ENCODE measurements at places on chromosomes 16 and 17.

DNA sequence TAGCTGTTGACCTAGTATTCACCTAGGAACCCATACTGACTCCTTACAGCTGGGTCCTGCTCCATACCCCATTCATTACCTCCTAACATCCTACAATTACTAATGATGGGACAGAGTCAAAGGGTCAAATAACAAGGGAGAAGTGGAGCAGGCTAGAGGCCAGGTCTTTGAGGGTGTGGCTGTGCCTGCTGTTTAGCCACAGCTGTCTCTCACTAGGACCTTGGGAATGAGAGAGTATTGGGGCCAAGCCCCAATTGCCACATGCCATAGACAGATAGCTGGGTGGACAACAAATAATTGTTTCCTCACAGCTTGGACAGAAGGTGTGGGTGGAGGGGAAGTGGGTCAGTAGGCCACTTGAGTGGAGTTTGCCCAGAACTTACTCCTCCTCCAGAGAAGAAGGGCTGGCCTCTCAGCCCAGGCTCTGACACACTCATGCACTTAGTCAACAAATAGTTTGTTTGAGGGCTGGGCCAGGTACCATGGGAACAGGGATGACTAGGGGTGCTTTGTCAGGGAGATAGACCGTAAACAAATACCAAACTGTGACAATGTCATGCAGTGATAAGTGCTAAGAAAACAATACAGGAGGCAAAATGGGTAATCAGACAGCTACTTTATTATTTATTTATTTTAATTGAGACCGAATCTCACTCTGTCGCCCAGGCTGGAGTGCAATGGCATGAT is 10.2 kb upstream of the CENPT start:
- DNase-seq = peak; percentile 85

GRCh38 chr17:65430209-65430833 is 131.1 kb downstream of the AXIN2 start:
- no peak for DNase-seq

DNA sequence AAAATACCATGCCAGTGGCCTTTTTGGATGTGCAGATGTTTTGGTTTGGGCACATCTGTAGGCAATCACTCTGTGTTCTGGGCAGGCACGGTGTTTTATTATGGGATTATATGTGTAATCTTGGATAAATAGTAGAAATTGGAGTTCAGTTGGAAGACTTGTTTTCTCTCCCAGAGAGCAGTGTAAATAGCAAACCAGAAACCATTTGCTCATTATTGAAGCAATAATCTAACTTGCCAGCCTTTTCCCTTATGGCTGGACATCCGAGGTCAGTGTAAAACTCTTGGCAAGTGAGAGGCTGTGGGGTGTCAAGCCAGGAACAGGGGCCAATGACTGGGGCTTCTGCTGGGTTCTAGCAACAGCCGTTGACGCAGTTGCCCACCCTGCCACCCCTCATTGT is 69.9 kb downstream of the IRX3 start:
- no peak for DNase-seq

DNA sequence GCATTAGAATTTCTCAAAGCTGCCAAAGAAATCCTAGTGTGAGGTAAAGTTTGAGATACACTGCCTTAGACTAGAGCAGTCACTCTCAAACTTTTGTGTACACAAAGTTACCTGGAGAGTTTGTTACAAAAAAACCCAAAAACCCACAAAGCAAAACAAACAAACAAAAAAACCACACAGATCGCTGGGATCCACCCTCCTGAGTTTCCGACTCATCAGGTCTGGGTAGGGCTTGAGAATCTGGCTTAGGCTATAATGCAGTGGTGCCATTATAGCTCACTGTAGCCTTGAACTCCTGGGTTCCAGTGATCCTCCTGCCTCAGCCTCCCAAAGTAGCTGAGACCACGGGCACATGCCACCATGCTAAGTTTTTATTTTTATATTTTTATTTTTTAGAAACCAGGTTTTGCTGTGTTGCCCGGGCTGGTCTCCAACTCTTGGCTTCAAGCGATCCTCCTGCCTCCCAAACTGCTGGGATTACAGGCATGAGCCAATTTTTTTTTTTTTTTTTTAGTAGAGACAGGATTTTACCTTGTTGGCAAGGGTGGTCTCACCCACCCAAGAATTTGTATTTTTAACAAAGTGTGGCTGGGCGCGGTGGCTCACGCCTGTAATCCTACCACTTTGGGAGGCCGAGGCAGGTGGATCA is 22.3 kb upstream of the SMG1 start:
- DNase-seq = no peak

DNA sequence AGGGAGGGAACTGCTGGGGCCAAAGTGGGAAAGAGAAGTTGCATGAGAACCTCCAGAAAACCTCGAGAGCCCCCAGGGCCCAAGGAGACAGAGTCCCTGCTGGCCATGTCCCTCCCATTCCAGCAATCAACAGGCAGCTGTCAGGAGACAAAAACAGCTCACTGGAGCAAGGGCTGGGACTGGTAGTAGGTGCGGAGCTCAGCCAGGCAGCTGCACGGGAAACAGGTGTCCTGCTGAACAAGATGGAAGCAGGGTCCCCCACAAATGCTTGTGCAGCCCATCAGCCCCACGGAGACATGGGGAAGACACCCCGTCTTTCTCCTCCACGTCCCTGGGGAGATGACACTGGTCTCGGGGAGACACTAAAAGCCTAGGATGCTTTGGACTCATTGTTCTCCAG is 34.5 kb downstream of the SDK2 start:
- DNase-seq = no peak

DNA sequence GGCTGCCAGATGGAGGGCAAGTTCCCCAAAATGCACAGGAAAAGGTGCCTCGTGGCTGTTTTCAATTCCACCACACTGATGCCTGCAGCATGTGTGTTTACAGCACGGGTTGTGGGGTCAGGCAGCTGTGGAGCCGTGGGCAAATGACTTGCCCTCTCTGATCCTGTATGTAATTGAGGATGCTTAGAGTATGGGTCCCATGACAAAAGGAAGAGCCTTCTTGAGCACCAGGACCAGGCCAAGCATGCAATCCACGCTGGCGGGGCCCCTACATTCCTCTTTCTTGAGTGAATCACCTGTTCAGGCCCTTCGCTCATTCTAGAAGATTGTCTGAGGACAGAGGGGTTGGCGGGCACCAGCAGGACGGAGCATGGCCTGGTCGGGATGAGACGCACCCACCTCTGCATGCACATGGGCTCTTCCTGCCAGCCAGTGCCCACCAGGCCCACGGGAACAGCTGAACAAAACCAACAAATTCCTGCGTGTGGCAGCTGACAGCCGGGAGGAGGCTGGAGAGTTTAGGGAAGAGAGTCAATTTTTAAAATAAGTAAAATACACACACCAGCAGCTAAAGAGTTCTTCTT is 1.4 kb upstream of the CTRB2 start:
- DNase-seq = no peak

- no peak for DNase-seq
Observed at GRCh38 chr17:14733376-14733775, 432.5 kb downstream of the HS3ST3B1 start.

DNA sequence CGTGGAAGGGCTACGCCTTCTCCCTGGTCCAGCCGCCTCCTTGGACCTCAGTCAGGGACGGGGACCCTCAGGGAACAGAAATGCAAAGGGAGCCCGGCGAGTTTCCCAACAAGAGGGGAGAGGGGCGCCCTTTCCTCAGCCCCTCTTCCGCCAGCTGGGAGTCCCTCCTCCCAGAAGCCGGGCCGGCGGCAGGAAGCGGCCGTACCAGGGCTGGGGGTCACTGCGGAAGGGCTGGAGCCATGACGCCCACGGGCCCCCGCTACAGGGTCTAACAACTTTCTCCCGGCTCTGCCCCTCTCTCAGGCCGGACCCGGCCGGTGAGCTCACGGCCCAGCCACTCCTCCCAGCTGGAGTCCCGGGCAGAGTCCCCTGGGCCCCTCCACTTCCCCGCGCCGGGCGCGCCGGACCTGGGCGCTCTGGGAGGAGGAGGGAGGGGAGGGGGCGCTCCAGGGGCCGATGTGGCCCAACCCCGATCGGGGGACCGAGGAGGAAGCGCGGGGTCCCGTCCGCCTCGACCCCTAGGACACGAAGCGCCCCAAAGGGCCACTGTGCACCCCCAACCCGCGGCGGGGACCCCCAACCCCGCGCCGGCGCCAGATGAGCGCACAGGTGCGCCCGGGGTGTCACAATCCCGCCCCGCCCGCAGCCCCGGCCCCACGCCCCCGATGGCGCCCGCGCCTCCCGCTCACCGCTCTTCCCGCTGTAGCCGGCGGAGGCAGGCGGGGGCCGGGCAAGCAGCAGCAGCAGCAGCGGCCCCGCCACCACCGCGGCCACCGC is 578 bp downstream of the PGAP6 start:
- no peak for DNase-seq

DNA sequence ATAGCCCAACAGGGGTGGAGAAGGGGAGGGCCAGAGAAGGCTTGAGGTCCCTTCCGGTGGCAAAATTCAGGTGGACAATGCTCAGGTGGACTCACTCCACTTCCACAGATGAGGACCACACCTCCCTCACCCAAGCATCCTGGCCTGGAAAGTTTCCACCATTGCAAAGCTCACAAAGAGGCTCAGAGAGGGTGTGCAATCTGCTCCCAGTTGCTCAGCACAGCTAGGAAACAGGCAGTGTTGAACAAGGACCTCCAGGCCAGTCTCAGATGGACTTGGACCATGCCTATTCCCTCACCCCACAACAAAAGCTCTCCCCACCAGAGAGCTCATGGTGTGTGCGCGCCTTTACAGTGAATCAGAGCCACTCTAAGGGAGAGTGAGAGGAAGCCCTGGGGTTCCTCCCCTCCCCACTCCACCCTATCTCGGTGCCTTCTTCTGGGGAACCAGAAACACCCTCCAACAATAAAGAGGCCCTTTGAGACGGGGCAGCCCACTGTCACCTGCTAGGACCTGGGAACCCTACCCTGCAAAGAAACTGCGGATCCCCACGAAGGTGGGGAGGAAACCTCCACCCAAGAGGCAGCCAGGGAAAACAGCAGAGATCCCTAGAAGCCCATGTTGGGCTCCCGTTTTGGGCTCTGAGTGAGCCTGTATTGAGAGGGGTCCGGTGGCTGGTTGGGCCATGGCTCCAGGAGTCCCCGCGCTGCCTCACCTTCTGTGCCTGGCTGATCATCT is 1.6 kb downstream of the FAM83G start:
- DNase-seq = peak; percentile 65

- no peak for DNase-seq
Observed at GRCh38 chr17:51748749-51749604, 409.5 kb downstream of the CA10 start.

DNA sequence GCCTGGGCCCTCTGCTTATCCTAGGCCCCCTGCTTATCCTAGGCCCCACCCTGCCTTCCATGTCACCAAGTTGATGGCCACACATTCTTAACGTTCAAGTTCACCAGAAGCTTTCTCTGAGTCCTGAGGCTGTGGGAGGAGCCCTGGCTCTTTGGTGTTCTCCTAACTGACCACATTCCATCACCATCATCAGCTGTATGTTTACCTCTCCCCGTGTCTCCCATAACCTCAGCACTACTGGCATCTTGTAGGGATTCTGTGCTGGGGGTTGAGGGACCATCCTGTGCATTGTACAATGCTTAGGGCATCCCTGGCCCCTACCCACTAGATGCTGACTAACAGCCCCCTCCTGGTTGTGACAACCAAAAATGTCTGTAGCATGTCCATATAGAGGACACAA is 99.3 kb downstream of the NDE1 start:
- DNase-seq = no peak

DNA sequence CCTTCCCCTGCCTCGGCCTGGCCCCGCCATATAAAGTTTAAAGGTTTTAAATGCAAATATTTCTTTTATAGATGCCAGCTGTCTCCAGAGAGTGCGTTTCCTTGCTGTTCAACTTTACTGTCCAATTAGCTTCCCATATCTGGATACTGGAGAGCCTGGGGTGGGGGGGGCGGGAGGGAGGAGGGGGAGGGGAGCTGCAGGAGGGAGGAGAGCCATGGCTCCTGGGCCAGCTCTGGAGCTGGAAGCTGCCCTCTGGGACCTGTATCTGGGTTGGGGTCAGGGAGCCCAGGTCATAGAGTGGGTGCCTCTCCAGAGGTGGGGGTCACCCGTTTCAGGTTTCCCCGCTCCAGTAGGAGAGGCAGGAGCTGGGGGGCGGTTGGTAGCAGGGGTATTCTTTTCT is 6.2 kb upstream of the GSE1 start:
- no peak for DNase-seq

DNA sequence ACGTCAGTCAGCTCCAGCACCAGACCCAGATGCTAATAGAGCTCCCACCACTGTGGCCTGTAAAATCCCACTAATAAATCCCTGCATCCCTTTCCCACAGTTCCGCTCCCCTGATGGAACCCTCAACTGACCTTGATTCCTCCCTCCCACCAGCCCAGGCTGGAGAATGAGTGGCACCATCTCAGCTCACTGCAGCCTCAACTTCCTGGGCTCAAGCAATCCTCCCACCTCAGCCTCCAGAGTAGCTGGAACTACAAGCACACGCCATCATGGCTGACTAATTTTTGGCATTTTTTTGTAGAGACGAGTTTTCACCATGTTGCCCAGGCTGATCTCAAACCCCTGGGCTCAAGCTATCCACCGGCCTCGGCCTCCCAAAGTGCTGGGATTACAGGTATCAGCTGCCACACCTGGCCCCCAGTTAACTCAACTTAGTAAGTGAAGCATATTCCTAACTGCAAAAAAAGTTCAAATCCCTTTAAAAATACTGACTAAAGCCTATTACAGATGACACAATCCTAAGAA is 15.6 kb downstream of the USP7 start:
- DNase-seq = no peak

GRCh38 chr16:77190190-77190477 is 856 bp upstream of the MON1B start:
- DNase-seq = no peak

GRCh38 chr17:55394357-55395021 is 27.1 kb downstream of the MMD start:
- no peak for DNase-seq

GRCh38 chr16:64983963-64984362 is 137.9 kb downstream of the CDH11 start:
- peak; percentile 89 for DNase-seq

DNA sequence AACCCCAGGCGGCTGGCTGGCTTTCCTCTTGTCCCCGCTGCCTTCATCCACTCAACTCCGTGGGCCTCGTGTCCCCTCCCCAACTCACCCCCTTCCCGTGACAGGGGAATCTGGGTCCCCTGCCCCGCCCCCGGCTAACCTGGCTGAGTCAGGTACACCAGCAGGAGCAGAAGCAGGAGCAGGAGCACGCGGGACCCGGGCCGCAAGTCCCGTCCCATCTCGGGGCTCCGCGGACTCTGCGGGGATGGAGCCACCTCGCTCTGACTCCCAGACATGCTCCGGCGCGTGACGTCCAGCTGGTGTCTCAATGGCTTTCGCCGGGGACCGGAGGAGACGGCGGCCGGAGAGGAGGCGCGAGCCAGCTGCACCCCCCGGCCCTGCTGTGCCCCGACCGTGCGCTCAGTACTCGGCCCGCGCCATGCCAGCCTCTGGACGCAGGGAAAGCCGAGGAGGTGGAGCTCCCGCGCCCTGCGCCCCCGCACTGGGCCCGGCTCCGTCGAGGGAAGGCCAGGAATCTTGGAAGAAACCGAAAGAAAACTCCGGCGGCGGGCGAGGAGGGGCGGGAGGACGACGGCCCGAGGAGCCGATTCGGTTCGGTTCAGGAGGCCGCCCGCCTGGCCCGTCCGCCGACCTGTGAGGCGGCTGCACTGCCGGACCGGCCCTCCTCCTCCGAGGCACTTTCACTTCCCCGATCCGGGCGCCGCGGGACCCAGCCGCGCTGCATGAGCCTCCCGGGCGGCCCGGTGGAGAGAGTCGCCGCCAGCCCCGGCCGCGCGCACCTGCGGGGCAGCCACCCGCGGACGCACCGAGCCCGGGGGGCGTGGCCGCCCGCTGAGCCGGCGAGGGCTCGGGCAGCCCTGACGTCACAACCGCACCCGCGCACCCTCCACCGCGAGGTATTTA is at the start of the genes CXCL16 and ZMYND15:
CXCL16 (minus strand) TSS at position 807 of the 903 bp plus-strand sequence; CDS start at position 218, 589 bp downstream.
ZMYND15 (plus strand) TSS at position 712 of the 903 bp plus-strand sequence. CDS start 716 bp downstream, outside the sequence.
- peak; percentile 10 for DNase-seq

Data from fibroblast of skin of right biceps (primary cell).